ENCODE measurements at places on chromosomes 1 and 21.
A peak's percentile ranks its signal among the peaks of the same experiment; 100 is the strongest.

- DNase-seq, result no peak
These were observed 61.5 kb upstream of the JAK1 start for GRCh38 chr1:65027666-65028358.

GRCh38 chr1:154198756-154199562 lies 7.1 kb upstream of the TPM3 start:
- DNase-seq, result peak; percentile 14

- no peak for DNase-seq
These were observed 28.6 kb downstream of the KIF26B start for GRCh38 chr1:245183429-245183828.

GRCh38 chr1:29700491-29700890 lies 464.2 kb downstream of the PTPRU start:
- DNase-seq, result no peak

- no peak for DNase-seq
These were observed 48.7 kb upstream of the DNAH14 start for GRCh38 chr1:224880593-224881307.

GRCh38 chr1:177517546-177517945 lies 346.8 kb downstream of the BRINP2 start:
- no peak for DNase-seq

GRCh38 chr21:37917612-37918011 lies 1.4 kb upstream of the KCNJ6 start:
- no peak for DNase-seq

DNA sequence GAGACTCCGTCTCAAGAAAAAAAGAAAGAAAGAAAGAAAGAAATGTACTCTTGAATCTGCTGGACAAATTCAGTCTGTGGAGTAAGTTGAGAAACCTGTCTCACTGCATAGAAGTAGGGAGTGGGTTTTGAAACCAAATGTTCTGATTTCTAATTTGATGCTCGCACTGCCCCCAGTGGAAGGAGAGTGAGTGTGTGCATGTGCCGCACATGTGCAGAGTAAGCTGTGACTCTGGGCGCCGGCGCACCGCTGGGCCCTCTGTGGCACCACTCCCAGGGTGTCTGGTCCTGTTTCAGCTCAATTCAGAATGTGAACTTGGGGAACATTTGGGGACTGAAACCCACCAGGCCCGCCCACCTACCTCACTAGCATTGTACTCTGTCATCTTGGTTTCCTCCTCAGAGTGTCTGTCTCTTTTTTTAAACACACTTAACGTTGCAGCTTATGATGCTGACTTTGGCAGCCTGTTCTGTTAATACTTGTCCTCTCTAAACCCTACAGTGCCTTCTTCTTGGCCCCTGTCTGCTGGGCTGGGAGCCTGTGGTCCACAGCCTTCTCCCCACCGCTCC lies 104.6 kb downstream of the CACNA1E start:
- no peak for DNase-seq

DNA sequence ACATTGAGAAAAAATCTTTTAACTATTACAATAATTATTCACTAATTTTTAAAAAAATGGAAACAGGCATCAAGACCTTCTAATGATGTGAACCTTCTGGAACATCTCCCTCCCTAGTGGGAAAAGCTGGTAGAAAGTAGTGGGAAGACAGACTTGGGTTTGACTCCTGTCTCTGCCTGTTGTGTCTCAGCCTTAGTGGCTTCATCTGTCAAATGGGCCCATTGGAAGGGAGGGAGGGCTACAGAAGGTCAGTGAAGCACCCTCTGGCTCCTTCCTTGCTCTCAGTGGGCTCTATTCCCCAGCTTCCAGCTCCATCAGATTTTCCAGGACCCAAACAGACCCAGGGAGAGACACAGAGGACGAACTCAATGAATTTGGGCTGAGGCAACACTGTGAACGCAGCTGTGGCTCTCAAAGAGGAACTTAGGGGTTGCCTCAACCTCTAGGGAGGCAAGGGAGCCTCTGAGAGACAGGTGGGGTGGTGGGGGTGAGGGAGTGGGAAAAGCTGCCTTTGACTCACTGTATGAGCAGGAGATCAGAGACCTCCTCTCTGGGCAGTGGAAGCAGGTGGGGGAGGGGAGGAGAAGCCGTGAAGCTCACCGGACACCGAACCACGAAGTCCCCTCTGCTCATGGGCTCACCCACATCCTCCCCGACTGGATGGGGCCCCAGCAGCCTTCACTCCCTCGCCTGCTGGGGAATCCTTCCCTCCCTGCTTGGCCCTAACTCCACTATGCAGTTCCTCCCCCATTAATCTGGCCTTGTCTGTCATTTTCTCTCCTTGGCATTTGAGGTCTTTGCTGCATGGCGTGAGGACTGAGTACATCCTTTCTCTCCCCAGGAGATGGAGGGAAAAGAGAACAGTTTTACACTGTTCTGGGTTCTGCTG lies 4.5 kb downstream of the CNR2 start:
- peak; percentile 9 for DNase-seq

DNA sequence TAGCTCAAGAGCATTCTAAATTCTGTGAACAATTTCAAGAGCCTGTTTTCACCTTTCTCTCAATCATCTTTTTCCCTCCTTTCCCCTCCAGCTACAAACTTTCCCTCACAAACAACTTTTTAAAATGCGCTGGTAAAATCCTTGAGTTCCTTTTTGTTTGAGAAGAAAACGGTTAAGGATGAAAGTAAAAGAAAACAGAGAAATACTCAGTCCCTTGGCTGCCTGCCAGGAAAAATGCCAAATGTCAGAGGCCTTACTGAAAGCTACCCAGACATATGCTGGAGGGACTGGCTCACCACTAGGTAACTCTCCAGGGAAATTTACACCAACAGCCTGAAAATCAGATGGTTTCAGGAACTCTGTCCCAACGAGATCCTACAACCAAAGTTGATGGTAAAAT lies 11.0 kb upstream of the SERBP1 start:
- peak; percentile 76 for DNase-seq

- DNase-seq, result no peak
These were observed 78.1 kb upstream of the COX20 start for GRCh38 chr1:244757091-244757939.

DNA sequence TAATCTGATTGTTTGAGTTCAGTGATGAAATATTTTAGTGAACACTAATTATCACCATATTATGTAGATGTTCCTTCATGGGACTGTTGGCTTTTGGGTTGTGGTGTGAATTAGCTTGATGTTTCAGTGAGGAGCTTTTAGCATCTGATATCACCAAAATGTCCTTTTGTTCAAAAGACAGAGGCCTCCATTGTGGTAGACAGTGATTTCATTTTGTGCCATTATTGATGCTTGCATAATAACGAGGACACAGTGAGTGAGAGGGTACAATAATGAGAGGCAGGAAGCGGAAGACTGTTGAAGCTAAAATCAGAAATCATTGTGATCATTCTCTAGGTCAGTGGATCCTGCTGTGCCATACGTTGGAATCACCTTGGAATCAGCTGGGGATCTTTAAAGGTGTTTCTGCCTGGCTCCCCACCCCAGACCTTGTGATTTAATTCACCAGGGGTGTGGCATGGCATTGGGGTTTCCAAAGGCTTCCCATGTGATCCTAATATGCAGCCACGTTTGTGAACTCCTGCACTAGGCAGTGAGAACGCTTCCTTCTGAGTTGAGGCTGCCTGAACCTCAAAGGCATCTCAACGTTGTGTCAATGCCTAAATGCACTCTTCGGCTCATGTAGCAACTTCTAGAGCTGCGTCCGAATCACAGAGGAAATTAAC lies 82.1 kb upstream of the KIF1B start:
- DNase-seq, result no peak

DNA sequence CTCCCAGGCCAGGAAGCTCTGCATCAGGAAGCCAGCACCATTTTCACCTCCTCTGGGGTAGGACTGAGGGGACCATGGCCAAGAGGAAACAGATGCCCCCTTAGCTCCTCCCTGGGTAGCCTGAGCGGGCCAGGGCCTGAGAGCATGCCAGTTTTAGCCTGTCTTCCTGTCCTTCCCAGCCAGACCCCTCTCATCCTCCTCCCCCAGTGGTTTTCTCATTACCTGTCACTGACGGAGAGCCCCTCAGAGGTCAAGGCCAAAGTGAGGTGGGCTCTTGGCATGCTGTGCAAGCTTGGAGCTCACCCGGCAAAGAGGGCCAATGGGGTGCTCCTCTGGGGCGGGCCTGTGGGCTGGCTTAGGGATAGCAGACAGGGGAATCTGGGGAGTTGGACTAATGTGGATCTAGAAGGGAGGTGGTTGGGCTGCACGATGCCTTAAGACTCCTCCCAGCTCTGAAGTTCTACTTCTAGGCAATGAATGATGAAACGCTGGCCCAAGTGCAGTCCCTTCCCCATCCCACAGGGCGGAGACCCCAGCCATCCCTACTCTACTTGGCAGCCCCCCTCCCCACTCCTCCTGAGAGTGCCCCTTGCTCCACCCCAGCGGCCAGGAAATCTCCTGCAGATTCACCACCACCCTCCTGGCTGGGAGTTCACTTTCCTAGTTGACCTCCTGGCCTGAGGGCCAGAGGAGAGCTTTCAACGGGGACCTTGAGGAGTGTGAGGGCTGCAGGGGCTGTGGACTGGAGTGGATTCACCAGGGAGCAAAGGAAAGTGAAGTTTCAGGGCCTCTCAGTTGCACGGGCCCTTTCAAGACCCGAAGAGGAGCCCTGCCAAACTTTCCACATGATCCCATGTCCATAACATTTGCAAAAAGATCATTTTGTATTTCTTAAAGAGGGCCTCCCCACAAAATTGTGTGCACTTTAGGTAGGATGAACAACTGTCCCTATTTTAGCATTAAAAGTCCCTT lies 9.4 kb upstream of the LMNA start:
- no peak for DNase-seq

DNA sequence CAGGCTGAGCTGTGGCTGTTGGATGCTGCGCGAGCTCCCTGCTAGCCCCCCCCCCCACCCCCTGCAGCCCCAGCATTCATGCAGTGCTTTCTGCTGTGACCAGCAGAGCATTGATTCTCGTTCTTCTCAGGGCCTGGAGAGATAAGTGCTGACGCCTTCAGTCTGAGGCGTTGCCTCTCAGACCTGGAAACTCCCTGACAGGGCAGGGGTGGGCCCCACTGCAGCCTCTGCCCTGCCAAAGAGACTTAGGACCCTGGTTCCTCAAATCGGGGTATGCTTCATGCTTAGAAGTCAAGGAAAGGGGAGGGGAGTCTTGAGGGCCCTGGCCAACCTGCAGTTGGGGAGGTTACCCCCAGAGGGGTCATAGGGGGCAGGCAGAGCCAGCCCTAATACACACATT lies 38.5 kb downstream of the PTPRF start:
- no peak for DNase-seq

DNA sequence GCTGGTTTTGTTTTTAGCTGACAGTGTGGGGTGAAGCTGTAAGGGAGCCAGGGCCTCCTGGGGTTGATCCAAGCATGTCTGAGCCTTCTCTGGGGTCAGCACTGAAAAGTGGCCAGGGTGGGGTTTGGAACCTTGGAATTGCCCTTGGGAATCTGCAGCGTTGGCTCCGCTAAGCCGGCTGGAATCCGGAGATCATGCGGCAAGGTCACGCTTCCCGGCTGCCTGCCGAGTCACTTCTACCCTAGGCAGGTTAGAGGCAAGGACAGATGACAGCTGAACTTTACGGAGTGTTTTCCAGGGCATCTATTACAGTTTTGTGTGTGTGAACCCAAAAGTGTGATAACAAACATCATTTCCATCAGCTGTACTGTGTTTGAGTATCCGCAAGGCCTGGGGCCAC lies 17.1 kb downstream of the ABCG1 start:
- no peak for DNase-seq

DNA sequence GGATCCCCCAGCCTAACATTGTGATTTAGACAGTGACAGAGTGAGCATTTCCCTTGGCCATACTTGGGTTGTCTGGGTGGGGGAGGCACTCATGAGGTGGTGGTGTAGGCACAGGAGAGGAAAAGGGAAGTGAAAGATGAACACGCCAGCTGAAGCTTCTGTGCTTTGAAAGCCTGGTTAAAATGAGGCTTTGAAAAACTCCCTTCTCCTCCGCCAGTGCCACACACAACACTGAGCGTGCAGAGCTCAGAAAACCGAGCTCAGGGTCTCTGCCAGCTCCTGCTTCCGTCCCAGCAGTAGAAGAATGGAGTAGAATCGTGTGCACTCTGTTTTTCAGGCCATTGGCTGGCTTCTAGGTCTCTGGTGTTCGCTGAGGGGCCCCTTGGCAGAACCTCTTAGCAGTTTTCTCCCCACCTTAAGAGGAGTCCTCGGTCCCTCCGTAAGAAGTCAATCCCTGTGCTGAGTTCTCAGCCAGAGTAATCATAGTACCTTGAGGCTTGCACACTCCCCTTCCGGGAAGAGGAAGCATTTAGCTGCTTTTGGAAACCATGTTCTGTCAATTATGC lies 12.9 kb downstream of the PLEKHM2 start:
- DNase-seq, result peak; percentile 35

- DNase-seq, result no peak
These were observed 162.0 kb upstream of the C1orf174 start for GRCh38 chr1:4062041-4062440.

DNA sequence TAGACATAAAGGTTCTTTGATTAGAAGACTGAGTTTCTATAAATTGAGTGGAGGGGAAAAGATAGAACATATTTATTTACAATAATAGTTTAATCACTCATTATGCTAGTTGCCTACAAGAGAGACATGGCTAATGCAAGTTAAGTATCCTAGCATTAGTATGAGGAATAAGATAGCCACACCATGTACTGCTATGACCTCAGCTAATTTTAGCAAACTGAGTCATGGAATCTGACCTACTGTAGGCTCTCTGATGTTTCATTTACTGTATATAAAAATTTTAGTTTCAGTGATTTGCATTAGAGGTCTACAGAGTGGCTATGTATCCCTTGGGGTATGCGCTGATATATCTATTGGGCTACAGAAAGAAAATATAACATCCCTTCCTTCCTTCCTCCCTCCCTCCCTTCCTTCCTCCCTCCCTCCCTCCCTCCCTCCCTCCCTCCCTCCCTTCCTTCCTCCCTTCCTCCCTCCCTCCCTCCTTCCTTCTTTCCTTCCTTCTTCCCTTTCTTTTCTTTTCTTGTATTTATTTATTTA lies 5.8 kb downstream of the AGL start:
- no peak for DNase-seq

GRCh38 chr1:162070094-162070748 lies 730 bp downstream of the NOS1AP start:
- peak; percentile 5 for DNase-seq

- DNase-seq, result no peak
These were observed 105.8 kb downstream of the SIK1 start for GRCh38 chr21:43321111-43321510.

DNA sequence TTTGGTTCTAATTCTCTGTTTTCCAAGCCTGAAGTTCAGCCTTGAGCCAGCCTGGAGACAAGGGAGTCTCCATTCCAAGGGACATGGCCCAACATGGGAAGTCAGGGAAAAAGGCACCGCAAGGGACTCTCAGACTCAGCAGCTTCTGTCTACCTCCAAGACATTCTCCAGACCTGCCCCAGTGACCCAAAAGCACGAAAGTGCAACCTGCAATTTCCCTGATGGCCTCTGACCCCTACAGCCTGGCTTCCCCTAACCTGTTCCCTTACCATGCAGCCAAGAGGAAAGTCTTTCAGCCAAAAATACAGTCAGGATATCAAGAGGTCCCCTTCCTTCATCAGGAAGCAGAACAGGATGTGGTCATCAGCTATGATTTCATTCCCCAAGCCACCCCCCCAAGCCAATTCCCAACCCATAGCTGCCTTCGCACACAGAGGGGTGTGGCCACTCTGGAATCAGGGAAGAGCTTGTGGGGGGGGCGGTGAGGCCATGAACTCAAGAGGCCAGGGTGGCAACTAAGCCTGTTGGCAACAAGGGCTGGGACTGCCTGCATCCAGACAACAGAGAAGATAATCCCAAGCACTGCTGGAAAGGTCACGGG lies 59.2 kb downstream of the TIAM1 start:
- no peak for DNase-seq

- no peak for DNase-seq
These were observed 50.3 kb downstream of the LEPR start for GRCh38 chr1:65470766-65471165.

GRCh38 chr1:25871704-25872494 lies 3.6 kb downstream of the PAQR7 start:
- DNase-seq, result no peak
